ENCODE measurements at places on chromosomes 3 and 15.

DNA sequence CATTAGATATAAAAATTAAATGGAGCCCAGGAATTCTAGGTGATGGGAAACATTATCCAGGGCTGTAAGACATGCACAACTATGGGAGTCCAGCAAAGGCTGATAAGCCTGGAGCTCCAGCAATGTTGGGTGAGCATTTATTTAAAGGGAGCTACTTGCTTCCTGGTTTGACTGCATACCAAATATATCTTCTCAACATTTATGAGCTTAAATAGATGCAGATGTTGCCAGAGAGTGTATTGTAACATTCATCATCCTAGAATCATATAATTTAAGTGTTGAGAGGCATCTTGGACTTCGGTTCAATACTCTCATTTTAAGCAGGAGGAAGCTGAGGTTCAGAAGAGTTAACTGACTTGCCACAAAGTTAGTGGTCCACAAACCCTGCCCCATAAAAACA is 12.2 kb upstream of the POLR2M start:
- no peak for DNase-seq

DNA sequence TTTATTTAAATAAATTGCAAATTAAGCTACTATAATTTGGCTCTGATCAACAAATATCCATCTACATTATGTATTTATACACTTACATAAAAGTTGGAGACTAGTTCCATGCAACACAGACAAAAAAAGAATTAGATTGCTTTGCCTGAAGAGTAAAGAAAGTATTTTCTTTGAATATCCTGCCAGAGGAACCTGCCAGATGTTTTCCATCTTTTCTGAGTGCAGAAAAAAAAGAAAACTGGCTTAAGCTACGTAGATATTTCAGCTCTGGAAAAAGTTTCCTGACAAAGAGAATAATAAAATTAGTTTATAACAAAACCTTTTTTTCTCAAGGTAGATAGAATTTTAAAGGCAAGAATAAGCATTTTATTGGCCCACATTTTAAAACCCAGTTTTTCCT is 607.5 kb upstream of the NAALADL2 start:
- peak; percentile 43 for DNase-seq

- DNase-seq = no peak
Observed at GRCh38 chr3:20401253-20401652, 215.2 kb upstream of the SGO1 start.

DNA sequence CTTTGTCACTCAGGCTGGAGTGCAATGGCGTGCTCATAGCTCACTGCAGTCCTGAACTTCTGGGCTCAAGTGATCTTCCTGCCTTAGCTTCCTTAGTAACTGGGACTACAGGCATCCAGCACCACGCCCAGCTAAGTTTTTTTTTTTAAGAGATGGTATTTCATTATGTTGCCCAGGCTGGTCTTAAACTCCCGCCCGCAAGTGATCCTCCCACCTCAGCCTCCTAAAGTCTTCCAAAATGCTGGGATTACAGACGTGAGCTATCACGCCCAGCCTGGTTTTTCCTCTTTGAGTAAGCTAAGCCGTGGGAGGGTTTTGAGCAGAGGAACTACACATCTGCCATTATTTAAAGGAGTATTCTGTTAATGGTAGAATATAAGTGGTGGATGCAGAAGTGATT is 7.4 kb upstream of the LRRFIP2 start:
- no peak for DNase-seq

DNA sequence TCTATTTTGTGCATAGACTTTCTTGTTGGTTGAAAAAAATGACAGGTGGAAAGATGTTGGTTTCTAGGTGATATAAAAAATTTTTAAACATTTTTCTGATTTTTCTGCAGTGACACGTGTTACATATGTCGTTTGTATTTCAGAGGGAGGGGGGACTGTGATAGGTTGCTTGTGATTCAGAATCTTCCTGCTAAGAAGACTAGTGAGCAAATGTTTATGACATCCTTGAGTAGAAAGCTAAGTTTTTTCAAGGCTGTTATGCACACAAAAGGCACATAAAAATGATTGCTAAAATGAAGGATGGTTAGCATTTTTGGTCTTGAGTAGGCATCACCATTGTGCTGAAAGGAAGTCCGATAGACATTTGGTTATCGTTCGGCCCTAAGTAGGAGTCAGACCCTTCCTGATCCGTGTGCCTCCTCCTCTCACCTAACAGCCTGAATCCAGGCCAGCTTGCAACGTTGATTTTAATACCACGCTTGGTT is 1.5 kb downstream of the ZNF639 start:
- peak; percentile 39 for DNase-seq

- peak; percentile 78 for DNase-seq
Observed at GRCh38 chr3:129936757-129937156, 37.8 kb upstream of the TRH start.

- DNase-seq = peak; percentile 52
Observed at GRCh38 chr3:177574222-177574856, 377.1 kb upstream of the TBL1XR1 start.

- DNase-seq = no peak
Observed at GRCh38 chr15:91017716-91018115, 4.7 kb downstream of the VPS33B start.

GRCh38 chr3:100425316-100425715 is 24.0 kb downstream of the LNP1 start:
- peak; percentile 42 for DNase-seq

GRCh38 chr15:98938799-98939198 is 68.8 kb downstream of the PGPEP1L start:
- no peak for DNase-seq

- DNase-seq = no peak
Observed at GRCh38 chr15:98009169-98009568, 48.7 kb downstream of the ARRDC4 start.

GRCh38 chr3:64225695-64226499 is 631 bp upstream of the PRICKLE2 start:
- DNase-seq = peak; percentile 28

- no peak for DNase-seq
Observed at GRCh38 chr3:115281697-115282675, 134.9 kb upstream of the ZBTB20 start.

DNA sequence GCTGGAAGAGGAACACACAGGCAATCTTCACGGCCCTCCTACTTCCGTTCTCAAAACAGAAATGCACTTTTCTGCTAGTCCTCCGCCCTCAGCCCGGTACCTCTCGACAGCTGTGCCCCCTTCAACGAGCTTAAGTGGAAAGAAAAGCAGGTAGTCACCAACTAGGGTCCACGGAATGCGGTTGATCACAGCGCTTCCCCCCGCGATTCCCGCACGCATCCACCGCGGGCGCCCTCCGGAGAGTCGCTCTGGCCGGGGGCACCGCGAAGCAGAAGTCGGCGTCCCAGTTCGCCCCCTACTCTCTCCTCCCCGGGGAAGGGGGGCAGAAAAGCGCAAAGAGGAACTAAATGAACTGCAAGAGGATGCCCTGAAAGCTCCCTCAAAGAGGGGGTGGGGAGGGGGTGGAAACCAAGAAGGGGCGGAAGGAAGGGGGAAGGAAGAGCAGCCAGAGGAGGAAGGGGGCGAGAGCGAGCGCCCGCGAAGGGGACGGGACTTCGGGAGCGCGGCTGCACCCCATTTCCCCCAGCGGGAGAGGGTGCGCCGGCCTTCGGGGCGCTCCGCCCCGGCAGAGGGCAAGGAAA is 738 bp downstream of the ACAP2 start:
- peak; percentile 81 for DNase-seq

- no peak for DNase-seq
Observed at GRCh38 chr3:65963787-65964677, 74.7 kb downstream of the MAGI1 start.

GRCh38 chr15:29268706-29269484 is 727 bp downstream of the NSMCE3 start:
- peak; percentile 88 for DNase-seq
